ENCODE measurements at places on chromosomes 5 and 9. TPM values are rescaled to one million over a fixed set of nuclear protein-coding genes. Genes with fewer than 3 reads are reported as not detected.
A peak's percentile ranks its signal among the peaks of the same experiment; 100 is the strongest.

DNA sequence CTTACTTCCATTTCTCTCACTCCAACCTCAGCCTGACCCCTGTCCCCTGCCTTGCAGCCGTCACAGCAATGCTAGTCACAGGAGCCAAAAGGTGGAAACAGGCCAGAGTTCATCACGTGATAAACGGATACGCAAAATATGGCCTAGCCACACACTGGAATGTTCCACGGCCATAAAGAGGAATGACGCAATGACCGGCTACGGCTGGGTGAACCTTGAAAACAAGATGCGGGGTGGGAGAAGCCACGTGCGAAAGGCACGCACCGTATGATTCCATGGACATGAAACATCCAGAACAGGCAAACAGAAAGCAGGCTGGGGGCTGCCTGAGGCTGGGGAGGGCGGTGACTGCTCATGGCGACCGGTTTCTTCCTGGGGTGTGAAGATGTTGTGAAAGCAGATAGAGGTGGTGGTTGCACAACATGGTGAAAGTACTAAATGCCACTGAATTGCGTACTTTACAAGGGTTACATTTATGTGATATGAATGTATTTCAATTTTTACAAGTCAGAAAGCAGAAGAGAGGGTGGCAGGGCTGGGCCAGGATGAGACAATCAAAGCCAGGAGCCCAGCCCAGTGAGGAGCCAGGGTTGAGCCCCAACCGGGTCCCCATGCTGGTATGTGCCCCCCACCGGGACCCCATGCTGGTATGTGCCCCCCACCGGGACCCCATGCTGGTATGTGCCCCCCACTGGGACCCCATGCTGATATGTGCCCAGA, 117.8 kb upstream of the SARDH start:
- no peak for DNase-seq

DNA sequence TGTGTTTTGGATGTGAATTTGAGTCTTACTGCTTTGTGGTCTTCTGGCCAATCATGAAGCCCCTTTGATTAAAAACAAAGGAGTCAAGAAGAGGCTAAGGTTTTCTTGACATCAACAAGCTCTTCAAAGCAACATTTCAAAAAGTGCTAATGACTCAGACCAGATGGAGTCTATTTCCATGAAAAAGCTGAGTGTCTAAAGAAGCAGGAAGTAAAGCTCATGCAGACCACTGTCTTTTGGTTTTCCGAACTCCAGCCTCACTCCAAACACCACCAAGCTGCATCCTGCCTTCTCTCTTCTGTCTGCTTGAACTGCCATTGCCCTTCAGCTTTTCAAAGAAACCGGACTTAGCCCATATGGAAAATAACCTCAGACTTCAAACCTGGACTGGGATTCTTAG, 115.2 kb downstream of the PRDM6 start:
- DNase-seq: no peak

DNA sequence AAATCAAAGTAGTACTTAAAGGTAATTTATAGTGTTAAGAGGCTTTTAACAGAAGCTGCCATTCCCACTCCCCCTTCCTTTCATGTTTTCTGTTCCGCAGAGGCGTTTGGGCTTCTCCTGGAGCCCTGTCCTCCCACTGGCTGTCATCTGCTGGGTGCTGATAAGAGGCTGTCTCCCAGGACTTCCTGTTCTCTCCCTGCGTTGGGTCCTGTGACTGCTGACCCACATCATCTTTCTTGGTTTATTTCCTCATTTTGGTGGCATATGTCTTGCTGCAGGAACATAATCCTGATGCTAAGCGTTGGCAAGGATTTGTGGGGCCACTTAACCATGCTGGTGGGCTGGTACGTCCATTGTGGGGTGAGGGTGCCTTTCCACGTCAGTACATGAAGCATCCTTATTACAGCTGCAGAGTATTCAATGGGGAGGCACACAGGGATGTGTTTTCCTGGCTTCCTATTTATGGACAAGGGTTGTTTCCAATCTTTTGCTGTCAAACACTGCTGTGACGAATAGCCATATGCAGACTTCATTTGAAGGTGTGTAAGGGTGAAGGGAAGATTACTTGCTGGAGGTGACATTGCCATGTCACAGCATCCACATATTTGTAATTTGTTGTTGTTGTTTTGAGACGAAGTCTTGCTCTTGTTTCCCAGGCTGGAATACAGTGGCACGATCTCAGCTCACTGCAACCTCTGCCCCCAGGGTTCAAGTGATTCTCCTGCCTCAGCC, 22.3 kb upstream of the RNF130 start:
- DNase-seq: no peak

GRCh38 chr5:27009540-27009915, 28.9 kb downstream of the CDH9 start:
- no peak for DNase-seq

DNA sequence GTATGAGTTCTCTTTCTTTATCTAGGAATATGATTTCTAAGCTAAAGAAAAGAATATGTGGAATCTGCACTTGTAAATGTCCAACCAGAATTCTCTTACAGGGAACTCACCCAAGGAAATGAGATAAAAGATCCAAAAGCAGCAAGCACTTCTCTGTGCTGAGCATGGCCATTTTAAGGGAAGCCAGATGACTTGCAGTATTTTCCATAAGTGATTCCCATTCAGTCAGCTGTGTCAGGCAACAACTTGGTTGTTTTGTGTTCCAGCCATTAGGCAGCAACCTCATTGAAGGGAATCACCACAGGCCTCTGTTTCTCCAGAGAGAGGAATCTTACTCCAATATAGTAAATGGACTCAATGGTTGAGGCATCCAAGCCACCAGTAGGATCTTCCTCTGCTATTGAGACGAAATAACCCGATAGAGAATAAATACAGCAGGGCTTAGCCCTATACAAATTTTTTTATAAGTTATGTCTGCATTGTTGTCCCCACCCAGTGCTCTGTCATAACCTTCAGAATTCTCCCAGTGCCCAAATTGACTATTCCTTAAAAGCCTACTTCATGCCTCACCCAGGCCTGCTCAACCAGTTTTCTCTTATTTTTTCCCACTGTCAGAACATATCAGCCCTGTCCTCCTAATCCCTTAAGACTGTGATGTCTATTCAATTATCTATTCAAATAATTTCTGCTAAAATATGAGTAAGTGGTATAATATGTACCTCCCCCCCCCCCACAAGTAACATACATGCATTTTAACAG, 236.6 kb downstream of the PJA2 start:
- no peak for DNase-seq

- DNase-seq: no peak
Measured at GRCh38 chr5:89827359-89827758, 582.2 kb downstream of the CETN3 start.

DNA sequence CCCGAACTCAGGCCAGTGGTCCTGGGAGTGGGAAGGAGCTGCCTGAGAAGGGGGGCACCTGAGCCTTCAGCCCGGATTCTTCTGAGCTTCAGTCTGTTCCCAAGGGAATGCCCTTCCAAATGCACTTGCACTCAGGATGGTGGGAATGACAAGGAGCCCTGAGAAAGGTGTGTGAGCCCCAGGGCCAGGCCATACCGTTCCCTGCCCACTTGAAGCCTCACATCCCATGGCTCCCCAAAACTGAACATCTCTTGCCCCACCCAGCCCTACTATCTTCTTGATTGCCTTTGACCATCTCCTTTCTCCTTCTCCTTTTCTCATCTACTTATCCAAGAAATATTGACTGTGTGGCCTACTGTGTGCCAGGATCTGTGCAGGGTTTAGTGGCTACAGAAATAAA, 84.4 kb upstream of the HSPA9 start:
- no peak for DNase-seq

- DNase-seq: no peak
Measured at GRCh38 chr9:114737118-114737517, 55.1 kb upstream of the TEX48 start.

- no peak for DNase-seq
Measured at GRCh38 chr9:29150606-29151005, 1577.3 kb upstream of the C9orf72 start.

DNA sequence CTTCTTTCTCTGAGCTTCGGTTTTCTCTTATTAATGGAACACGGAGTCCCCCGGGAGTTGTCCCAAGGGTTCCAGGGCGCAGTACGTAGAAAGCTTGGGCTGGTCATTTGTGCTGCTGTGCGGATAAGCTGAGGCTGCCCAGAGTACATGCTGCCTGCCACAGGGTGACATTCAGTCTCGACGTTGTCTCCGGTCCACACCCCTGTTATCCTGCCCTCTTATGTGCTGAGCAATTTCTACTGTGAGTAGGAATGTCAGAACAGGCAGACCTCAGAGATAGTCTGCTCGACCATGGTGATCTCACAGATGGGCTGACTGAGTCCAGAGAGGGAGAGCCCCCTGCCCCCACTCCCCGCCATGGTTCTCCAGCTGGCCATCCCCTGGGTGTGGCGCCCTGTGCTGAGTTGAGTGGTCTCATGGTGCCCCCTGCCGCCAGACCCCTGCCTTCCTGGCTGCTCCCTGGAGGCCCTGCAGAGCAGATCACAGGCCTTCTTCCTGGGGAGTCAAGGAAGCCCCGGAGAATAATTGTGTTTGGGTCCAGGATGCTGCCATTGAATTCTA, 124.0 kb downstream of the RGS3 start:
- DNase-seq: peak; percentile 45

DNA sequence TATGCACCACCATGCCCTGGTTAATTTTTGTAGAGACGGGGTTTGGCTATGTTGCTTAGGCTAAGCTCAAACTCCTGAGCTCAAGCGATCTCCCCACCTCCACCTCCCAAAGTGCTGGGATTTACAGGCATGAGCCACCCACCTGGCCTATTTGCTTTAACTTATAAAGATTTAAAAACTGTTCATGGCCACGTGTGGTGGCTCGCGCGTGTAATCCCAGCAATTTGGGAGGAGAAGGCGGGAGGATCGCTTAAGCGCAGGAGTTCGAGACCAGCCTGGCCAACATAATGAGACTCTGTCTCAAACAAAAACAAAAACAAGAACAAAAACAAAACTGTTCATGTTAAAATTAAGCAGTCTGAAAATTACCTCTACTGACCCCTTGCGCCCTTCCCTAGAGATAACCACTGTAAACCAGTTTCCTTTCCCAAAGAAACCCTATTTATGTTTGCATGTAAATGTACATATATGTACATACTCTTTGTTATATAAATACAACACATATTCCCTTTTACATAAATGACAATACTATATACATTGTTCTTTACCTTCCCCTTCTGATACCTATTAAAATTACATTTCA, 1.5 kb downstream of the AK6 start:
- no peak for DNase-seq

DNA sequence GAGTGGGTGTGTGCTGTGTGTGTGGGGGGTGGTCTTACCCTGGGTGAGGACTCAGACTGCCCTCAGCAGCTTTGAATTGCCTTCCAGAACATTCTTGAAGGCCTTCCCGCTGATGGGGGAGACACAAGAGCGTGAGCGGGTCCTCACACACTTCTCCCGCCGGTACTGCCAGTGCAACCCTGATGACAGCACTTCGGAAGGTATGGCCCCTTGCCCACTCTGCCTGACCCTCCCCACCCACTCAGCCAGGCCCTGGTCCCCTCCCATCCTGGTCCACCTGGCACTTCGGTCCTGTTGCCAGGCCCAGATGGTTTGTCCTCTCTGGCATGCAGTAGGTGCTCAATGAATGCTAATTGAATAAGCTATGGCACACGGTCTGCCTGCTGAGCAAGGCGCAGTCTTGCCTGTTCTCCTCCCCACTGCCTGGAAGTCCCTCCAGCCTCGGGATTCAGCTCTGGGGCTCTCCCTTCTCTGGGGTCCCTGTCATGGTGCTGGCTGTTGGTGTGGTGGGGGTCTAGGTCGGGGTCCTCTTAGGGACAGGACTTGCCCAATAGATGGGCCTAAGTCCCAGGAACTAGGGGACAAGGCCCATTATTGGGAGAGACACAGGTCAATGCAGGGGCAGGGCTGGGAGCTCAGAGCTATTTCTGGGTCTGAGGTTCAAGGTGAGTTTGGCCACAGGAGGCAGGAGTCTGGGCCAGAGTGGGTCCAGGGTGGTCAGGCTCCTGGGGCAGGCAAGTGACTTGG, 26.4 kb downstream of the PSD2 start:
- DNase-seq: no peak

GRCh38 chr9:4596165-4596922, 65.8 kb upstream of the PLPP6 start:
- DNase-seq: no peak

DNA sequence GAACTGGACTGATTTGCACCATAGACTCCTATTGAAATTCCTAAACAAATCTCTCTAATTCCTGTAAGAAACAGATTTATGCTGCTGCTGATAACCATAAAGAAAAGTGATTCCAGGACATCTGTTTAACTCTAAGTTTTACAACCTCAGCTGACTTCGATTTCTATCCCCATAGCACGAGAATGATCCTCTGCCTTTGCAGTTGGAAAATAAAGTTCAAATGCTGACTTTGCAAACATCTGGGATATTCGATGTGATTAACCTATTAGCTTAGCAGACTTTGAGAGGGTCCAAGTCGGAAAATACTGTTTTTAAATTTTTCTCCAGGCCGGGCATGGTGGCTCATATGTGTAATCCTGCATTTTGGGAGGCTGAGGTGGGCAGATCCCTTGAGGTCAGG, 247.3 kb downstream of the PSAT1 start:
- no peak for DNase-seq

GRCh38 chr9:28456861-28457260, 883.6 kb upstream of the C9orf72 start:
- DNase-seq: no peak

DNA sequence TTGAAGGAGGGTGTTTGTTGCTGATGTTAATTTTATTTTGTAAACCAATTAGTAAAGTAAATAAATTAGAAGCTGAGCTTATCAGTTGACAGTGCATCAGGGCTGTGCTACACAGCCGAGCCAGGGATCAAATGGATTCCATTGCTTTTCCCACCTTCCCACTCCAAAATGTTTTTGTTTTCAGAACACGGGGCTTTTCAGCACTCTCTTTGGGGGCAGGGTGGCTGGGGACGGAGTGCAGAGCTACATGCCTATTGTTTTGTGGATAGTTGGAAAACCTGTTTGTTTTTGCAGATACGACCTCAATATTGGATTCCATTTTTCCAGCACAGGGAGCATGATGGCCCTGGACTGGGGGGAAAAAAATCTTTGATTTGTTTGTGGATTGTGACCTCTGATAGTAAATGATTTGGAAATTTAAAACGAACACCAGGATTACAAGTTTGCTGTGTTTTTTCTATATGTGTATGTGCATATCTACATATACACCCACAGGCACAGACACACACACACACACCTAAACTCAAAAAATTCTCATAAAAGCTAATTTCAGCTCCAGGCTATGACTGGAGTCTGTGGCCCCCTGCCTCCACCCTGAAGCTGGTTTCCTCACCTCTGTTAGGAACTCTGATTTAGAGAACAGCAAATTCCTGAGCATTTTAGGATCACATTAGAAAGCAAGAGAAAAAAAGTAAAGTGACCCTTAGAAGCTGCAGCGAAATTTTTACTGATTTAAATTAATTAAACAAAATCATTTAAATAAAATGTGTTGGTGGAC, 371.7 kb upstream of the IRX2 start:
- no peak for DNase-seq

Gene TMC1
- total RNA-seq: 0.40 TPM

Gene UGT3A1
- not detected for total RNA-seq

Gene ARHGEF37
- total RNA-seq: 8.3 TPM

Gene SURF1
- 27.8 TPM for total RNA-seq

Gene ZNF658
- 5.3 TPM for total RNA-seq

Gene INSL4
- not detected for total RNA-seq

Gene TRMT10B
- total RNA-seq: 3.7 TPM

Gene TPPP
- total RNA-seq: 0.10 TPM

Gene PRRX2
- total RNA-seq: not detected
